NCI-H1694 treated with DMSO at 0.1 percent for 48 hours (cell line): ENCODE measurements at places on chromosomes 11 and 22.
A peak's percentile ranks its signal among the peaks of the same experiment; 100 is the strongest.

DNA sequence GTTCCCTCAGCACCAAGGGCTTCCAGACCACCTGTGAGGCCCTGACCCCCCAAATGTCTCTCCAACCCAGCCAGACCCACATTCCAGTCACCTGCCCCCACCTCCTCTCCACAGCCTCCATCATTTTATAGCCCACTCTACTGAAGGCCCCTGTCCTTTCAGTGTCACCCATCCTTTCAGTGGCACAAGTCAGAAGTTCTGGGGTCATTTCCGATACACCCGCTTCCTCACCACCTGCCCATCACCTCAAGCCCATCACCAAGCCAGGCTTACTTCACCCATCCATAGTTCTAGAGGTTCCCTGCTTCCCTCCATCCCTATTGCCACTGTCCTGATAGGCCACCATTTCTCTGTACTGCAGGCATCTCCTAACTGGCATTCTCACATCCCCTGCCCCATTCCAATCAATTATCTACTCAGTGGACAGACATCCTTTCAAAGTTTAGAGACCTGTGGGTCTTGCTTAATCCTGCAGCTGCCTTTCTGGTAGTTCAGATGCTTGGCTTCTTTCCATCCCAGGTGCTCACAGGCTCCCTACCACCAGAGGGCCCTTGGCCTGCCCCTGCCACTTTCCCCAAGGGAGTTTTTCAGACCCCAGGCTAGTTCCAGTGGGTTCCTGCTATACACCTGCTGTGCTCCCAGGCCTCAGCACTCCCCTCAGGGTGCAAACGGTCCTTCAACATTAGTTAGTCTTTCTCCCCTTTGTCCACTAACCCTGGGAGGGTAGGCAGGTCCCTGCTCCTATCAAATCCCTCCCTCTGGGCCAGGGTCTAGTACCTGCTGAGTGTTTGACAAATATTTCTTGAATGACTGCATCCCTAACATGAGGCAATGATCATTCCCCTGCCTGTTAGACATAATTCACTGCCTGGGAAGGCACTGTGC is 7.6 kb downstream of the KCNQ1OT1 start:
- DNase-seq, result no peak

- DNase-seq, result no peak
Observed at GRCh38 chr11:46347637-46348311, 511 bp downstream of the DGKZ start.

- DNase-seq, result no peak
Observed at GRCh38 chr11:10490398-10491241, 35.6 kb downstream of the AMPD3 start.

DNA sequence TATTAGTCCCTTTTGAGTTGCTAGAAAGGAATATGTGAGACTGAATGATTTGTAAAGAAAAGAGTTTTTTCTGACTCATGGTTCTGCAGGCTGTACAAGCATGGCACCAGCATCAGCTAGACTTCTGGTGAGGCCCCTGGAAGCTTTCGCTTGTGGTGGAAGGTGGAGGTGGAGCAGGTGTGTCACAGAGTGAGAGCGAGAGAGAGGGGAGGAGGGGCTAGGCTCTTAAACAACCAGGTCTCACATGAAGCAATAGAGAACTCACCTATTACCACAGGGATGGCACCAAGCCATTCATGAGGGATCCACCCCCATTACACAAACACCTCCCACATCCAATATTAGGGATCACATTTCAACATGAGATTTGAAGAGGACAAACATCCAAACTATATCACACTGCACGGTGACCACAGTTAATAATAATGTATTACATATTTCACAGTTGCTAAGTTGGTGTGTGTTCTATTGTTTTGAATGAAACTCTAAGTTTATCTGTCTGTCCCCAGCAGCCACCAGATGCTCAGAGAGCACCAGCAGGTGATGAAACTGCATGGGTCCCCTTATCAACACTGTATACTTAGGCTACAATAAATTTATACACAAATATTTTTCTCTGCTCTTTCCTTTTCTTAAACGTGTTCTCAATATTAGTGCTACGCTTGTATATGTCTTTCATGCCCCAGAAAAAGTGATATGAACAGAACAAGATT is 14.1 kb downstream of the ZFP91 start:
- DNase-seq, result no peak

GRCh38 chr11:76073724-76074123 is 132.6 kb downstream of the WNT11 start:
- no peak for DNase-seq

DNA sequence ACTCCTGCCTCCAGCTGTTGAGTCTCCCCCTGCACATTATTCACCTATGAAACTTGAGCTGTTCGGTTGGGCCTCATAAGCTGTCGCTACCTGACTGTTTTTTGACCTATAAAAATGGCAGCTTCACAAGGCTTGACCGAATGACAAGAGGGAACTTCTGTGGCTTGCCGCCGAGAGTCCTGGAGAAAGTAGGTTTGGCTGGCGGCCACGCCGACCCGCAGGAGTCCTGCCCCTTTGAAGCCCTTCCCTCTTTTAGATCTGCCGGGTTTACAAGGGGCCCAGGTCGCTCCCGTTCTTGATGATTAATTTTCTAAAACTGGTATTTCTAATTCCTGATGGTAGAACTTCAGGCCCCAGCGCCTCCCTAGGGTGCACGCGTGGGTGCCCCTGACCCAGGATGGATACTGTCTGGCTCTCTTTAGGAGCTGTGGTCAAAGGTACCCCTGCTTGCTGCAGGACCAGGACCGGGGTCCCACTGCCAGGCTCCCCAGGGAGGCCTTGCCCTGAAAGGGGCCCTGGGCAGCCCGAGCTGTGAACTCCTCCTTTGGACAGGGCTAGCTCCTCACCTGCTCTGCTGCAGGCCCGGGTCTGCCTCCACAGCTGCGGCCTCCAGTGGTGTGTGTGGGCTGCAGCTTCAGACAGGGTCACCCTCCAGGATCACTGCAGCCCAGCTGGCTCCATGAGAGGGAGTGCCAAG is 171.8 kb downstream of the CTTN start:
- DNase-seq, result no peak

DNA sequence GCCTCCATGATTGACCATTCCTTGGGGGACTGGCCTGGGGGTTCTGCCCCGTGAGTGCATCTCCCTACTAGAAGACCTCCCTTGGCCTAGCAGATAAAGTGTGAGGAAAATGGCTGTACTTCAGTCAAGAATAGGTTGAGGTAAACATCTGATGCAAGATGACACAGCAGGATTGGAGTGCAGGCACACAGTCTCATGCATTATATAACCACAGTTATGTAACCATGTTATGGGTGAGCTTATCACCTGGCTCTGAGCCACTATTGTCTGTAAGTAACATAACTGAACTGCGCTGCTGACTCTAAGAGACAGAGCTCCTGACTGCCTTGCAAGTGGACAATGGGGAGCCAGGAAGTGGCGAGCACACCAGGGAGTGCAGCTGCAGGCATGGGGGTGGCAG is 378.7 kb upstream of the ANO5 start:
- DNase-seq, result no peak

DNA sequence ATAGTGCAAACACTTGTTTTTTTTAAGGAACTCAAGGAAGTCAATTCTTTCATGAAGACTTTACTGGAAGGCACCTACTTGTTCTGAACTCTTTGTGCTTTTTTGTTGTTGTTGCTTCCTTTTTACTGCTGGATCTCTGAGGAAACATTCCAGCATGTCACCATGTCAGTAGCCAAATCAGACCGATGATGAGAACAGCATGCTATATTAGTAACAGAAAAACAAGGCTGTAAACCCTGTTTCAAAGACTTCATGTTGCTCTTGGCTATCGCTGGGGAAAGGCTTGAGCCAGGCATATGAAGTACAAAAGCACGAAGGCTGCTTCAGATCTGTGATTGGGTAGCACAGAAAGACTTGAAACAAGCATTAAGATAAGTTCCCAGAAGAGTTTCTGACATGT is 125.6 kb upstream of the SLC5A12 start:
- no peak for DNase-seq

DNA sequence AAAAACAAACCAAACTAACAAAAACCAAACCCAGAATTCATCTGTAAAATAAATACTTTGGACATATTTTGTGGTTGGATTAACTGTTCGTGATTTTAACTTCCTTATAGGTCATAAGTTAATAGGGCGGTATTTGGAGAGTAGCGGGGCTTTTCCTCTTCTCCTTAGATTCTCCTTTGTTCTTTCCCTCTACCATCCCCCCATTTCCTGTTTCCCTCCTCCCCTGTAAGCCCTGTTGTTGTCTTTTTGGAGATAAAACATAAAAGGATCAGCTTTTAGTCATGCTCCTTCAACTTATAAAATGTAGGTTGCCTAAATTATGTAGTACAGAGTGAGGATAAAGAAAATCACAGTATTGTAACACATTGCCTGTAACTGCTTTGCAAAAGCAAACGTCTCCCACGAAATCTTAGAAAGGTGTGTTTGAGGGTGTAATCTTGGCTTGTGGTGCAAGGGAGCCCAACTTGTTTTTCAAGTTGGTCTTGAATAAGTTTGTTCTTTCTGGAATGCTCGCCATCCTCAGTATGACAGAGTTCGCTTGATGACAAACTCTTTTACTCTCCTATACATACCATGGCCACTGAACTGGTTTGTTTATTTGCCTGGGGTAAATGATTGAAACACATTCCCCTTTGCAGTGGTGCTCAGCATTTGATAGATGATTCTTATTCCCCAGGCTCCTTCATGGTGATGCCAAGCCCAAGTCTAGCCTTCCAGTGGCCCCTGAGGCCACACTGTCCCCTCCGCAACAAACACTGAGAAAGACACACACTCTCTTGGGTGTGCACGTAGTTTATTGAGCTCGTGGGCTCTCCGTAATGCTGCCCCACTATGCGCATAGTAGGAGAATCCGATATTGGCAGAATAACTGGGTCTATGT is 49.4 kb downstream of the TEAD1 start:
- no peak for DNase-seq

DNA sequence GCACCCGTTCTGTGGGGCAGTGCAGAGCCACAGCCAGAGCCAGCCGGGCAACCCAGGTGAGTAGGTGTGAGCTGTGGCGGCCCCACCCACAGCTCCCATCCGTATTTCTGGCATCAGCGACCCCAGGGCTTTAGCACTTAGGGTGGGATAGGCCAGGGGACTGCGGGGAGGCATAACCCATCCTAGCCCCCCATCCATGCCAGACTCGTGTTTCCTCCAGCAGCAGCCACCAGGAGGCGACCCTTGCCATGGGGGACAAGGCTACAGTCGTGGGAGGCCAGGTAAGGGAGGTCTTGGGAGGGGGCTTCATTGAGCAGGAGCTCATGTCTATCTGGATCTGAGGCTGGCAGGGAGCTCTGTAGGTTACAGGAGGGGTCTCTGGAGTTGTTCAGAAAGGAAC is 873 bp downstream of the OTOG start:
- no peak for DNase-seq

DNA sequence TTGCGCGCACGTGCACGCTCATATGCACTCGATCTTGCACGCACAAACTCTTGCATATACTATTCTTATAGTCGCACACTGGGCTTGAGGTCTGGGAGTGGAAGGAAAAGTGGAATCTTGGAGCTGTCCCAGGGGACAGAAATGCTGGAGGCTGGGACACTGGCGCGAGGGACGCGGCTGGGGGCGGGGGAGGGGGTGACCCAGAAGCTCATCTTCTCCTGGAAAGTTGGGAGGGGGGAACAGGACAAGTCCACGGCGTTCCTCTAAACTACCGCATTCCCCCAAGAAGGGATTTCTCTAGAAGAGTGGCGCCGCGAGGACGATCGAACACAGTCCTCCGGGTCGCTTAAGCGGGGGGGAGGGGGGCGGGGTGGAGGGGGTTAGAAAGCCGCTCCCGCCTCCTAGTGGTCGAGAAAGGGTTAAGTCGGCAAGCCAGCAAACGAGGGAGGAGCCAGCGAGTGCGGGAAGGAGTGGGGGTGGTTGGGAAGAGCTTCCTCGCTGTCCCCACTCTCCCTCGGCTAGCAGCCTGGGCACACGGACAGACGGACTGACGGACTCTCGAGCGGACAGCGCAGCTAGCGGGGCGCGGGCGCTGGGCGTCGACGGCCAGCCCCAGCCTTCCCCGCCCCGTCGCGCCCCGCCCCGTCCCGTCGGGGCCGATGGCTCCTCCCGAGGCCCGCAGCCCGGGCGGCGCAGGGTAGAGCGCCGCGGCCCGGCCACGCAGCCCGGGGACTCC is at the start of gene RTN4RL2:
RTN4RL2 (plus strand) TSS at position 507 of the 736 bp plus-strand sequence. CDS start 338 bp downstream, outside the sequence.
- DNase-seq, result peak; percentile 54

DNA sequence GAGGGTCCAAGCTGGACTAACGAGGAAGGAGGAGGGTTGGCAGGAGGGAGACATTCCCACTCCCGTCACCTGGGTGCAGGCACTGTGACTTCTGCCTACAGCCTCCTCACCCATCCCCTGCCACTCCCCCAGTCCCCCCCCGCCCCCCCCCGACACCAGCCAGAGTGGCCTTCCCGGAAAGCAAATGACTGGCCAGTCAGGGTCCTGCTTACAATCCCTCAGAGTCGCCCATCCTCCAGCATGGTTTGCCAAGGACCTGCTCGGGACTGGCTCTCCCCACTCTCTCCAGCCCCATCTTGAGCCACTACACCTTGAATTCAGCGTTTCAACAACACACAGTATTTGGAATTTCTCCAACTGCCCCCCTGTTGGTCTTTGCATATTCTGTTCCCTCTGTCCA is 59.6 kb downstream of the THAP12 start:
- no peak for DNase-seq
